A172 (cell line): ENCODE measurements at places on chromosomes 5 and 9. TPM values are rescaled to one million over a fixed set of nuclear protein-coding genes. Genes with fewer than 3 reads are reported as not detected.

DNA sequence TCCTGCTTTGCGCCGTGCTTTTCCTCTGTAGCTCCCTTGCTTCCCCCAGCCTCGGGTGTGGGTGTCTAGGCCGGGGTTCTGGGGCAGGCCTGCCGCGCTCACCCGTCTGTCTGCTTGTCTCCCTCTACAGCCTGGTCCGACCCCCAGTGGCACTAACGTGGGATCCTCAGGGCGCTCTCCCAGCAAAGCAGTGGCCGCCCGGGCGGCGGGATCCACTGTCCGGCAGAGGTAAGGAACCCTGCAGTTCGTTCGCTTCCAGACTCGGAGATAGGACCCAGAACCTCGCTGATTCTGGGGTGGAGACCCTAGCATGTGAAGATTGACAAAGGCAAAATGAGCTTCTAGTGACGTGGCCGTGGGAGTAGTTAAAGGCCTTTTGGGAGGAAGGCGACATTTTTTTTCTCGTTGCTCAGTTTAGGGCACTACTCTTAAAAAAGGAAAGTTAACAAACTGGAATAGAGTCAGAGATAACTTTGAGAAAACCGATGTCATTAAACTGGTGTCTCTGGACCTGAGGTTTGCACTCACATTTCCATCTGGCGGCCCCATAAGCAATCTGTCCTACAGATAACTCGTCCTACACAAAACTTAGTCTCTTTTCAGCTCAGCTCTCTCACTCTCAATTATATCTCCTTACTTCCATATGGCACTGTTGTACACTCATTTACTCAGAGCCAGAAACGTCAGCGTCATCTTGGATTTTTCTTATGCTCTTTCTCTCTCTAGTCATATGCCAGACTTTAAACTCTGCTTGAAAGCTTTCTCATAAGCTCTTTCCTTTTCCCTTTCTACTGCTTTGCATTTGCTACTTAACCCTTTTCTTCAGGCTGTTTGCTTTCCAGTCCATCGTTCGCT lies 561 bp downstream of the SEC61B start:
- DNase-seq = no peak

Gene PTCH1
- total RNA-seq = 5.2 and 36.7 TPM in 2 replicates

Gene CCL28
- total RNA-seq = not detected in 2 replicates

Gene FGD3
- total RNA-seq = 0.10 and 0.12 TPM in 2 replicates

GRCh38 chr5:179131886-179132585 lies 71.9 kb downstream of the ZNF354C start:
- DNase-seq = no peak

GRCh38 chr5:77305956-77306355 lies 95.5 kb downstream of the PDE8B start:
- DNase-seq = no peak

Gene STING1
- 32.2 and 39.0 TPM in 2 replicates for total RNA-seq
